ENCODE measurements at places on chromosomes 5 and 9.
A peak's percentile ranks its signal among the peaks of the same experiment; 100 is the strongest.

DNA sequence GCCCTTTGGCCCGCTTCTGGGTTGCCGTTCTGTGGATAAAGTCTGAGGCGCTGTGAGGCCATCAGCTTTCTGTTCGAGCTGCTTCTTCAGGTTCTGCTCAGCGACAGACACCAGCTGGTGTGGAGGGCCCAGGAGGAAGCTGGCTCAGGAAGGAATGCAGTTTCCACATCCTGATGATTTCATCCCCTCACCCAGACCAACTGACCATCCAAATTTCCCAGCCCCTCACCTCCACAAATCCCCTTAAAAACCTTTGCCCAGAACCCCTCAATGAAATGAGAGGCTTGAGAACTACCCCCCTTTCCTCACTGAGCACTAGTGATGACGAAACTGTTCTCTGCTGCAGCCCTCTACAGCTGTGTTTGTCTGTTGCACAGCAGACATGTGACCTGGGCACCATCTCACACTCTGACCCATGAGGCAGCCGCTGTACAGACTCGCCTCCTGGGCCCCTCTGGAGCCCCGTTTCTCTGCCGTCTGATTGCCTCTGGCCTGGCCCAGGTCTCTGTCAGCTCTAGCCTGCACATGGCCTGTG, 45.4 kb downstream of the SPATA31C2 start:
- no peak for DNase-seq

DNA sequence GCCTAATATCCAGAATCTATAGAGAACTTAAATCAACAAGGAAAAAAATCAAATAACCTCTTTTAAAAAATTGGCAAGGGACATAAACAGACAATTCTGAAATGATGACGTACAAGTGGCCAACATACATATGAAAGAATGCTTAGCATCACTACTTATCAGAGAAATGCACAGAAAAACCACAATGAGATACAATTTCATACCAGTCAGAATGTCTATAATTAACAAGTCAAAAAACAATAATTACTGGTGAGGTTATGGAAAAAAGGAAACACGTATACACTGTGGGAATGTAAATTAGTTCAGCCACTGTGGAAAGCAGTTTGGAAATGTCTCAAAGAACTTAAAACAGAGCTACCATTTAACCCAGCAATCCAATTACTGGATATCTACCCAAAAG, 1192.0 kb downstream of the CDH12 start:
- DNase-seq: no peak

DNA sequence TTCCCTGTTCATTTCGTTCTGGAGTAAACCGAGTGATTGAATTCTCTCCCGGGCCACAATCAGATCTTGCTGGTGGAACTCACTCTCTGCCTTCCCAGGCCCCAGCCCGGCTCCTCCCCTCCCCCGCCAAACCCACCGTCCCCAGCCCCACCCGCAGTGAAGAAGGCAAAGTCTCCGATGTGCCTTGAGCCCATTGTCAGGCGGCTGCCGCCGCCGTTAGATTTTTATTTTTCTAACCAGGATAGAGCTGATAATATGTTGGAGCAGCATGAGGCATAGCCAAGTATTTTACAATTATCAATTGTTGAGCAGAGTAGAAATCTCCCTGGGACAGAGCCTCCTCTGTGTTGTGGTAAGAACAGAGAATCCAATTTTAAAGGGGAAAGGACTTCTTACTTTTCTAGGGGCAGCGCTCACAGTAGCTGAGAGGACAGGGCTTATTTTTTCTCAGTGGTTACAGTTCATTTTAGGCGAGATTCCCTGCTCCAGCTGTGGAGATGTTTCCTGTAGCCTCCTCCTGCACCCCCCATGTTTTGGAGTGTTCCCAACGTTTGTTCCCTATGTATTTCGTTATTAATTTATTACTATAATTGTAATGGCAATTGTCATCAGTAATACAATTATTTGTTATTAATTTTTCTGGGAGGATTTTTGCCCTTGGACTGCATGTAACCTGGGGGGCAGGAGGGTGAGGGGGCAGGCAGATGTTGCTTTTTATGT, 1.3 kb downstream of the PSAT1 start:
- no peak for DNase-seq

DNA sequence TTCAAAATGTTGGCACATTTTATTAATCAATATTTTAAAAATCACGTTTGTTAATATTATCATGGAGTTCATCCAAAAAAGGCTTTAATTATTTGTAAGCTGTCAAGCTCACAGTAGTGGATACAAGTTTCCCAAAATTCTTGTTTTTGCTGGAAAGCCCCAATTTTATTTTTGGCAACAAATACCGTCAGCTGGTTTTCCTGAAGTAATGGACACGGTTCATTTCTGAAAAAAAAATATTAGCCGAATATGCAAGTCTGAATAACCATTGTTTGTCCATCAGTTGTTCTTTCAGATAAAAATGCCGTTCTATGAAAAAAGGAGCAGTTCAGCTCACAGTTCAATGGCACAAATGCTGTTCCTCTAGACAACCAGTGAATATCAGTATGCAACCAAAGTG, 101.5 kb upstream of the RAI14 start:
- DNase-seq: no peak

GRCh38 chr9:21830589-21830988, 28.2 kb downstream of the MTAP start:
- no peak for DNase-seq

- DNase-seq: no peak
Measured at GRCh38 chr5:177475563-177476427, 2.4 kb upstream of the DBN1 start.

DNA sequence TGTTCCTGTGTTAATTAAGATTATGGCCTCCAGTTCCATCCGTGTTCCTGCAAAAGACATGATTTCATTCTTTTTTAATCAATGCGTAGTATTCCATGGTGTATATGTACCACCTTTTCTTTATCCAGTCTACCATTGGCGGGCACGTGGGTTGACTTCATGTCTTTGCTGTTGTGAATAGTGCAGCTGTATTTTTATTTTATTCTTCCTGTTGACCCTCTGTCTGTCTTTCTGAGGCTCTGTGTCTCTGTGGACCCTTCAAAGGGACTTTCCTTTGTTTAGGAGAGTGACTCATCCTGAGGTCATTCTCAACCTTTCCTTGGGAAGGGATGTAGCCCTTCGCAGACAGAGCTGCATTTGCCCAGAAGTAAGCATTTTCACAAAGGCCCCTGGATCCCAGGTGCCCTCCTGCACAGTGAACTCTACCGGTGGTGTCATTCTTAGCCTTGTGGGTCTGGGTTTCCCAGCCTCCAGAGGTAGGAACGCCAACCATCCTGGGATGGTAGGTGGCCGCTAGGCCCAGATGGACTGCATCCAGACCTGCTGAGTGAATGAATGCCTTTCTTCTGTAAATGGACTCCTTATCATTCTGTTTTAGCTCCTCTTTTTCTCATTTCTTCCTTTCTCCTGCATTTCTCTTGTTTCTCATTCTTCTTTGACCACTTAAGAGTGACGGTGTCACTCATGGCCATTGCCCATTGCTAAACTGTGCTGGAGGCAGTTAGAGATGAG, 22.4 kb downstream of the TRIO start:
- no peak for DNase-seq

DNA sequence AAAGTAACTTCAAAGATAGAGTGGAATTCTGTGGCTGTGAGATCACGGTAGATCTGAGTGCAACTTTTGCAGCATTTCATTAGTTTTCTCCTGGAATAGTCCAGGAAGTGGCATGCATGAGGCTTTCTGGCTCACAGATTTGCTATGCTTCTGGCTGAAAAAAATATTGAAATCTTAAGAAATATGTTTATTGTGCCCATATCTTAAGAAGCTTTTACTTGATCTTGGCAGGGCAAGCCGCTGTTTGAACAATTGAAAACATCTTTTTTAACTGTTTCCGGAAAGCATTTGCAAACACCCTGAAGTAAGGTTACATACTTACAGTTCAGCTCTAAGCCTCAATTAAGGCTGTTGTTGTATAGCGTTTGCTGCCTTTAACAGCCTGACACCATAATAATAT, 135.7 kb upstream of the GDNF start:
- DNase-seq: no peak

GRCh38 chr9:91422758-91423711, 597 bp downstream of the NFIL3 start:
- DNase-seq: peak; percentile 67

DNA sequence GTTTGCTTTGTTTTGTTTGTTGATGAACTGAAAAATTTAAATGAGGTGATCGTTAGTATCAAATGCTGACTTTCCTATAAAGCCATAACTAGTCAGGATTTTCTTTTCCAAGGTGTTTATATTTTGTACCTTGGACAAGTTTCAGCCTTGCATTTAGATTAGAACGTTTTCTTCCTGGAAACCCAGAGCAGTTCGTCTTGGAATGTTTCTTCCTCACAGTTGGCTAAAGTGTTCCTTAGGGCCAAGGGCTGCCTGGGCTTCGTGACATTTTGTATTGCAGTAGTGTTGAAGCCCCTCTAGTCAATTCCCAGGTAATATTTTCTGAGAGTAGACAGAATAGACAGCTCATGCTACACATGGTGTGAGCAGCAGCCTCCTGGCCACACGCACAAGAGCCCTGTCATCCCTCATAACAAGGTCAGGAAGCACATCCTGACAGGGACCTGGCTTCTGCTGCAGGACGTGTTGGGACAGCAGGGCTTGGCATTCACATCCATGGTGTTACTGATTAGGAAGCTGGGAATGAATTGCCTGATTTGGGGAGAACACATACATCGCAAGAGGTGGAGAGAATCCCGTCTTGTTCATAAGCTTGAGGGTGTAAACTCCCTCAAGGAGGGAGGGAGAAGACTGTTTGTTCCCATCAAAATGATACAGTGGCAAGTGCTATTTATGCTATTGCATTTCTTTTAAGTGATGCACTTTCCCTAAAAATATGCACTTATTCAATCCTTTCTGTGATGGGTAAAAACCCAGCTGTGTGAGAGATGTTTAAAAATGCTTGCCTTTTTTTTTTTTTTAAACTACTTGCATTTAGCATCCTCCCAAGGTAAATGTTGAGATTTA, 31.7 kb downstream of the FUBP3 start:
- no peak for DNase-seq

GRCh38 chr5:163623986-163624385, 118.6 kb downstream of the MAT2B start:
- DNase-seq: no peak

GRCh38 chr5:150066436-150066835, 19.9 kb downstream of the CSF1R start:
- DNase-seq: no peak

DNA sequence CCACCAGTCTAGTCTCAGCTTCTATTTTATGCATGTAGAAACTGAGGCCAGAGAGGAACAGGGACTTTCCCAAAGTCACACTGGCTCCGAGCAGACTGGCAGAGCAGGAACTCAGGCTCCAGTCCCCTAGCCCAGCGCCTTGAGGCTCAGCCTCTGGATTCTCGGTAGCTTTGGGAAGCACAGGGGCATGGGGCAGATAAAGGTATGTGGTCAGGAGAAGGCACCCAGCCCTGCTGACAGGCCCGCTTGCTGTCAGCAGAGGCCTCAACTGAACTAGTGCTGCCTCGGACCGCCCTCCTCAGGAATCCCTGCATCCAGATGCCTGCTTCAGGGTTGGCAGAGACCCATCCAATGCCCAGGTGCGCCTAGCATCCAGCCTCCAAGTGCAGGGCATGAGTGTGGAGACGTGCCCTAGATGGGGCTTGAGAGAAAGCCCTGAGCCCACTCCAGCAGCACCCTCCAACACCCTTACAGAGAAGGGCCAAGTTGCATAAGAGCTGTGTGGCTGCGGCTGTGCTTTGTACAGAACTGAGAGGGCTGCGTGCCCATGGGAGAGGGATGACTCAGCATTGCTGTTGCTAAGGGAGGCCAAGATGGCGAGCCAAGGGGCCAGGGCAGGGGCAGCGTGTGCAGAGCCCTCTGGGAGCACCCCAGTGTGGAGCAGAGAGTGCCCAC, 168.6 kb downstream of the MACROH2A1 start:
- no peak for DNase-seq

DNA sequence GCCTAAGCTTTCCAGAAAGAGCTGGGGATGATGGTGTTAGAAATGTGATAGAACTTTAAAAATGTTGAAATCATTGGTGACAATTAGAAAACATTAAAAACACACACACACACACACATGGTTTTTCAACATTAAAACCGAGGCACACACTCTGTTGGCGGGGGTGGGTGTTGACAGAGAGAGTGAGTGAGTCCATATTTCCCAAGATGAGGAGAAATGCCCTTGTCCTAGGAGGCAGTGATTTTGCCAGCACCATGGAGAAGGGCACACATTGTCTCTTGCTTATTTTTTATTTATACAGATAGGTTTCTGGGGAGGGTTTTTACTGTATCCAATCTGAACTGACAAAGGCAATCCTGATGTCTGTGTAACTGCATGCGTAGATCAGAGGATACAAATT, 152.5 kb downstream of the INSYN2B start:
- DNase-seq: no peak

GRCh38 chr5:107564931-107565372, 105.8 kb downstream of the EFNA5 start:
- DNase-seq: no peak

GRCh38 chr5:115831163-115831768, 10.1 kb downstream of the ATG12 start:
- DNase-seq: no peak

DNA sequence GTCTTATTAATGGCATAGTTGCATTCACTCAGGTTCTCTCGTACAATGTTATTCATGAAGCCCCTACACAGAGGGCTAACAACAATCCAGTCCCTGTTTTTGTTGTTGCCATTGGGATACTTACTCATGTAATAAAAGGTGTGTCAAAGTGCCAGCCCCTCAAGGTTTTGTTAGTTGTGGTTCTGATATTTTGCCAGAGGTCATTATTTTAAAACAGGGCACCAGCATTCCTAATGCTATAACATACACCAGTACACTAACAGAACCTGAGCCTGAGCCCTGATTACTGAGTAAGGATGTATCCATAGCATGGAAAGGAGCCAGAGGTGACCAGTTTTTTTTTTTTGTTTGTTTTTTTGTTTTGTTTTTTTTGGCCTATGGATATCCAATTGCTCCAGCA, 50.2 kb downstream of the SMC2 start:
- DNase-seq: no peak

- DNase-seq: no peak
Measured at GRCh38 chr5:155903791-155904190, 423.2 kb upstream of the SGCD start.

- no peak for DNase-seq
Measured at GRCh38 chr5:174418809-174419539, 305.4 kb upstream of the MSX2 start.

- DNase-seq: no peak
Measured at GRCh38 chr5:140840978-140841962, at the start of gene PCDHA8. Gene PCDHA8 (plus strand): TSS chr5:140841187. CDS start chr5:140841322, 135 bp downstream.

- no peak for DNase-seq
Measured at GRCh38 chr5:133256276-133256675, 204.5 kb downstream of the HSPA4 start.

- no peak for DNase-seq
Measured at GRCh38 chr5:14879393-14879792, 7.8 kb upstream of the ANKH start.

DNA sequence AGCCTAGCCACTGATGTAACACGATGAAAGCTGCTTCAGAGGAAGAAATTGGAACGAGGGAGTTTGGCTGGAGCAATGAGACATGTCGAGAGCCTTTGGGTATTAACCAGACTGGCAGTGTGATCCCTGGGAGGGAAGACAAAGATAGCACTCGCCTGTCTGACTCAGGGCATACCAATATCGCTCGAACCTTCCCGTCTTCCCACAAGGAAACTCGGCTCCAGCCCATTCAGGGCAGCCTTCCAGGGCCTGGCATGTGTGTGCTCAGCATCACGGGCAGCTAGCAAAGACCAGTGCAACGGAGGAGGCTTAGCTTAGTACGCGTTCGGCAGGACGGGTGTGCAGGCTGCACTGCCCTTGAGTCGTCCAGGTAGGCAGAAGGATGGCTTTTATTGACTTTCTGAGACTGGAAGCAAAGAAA, 356.9 kb upstream of the WWC1 start:
- DNase-seq: no peak

- no peak for DNase-seq
Measured at GRCh38 chr9:93028448-93029006, 30.0 kb upstream of the SUSD3 start.
